ENCODE measurements at places on chromosomes 1 and 21.

DNA sequence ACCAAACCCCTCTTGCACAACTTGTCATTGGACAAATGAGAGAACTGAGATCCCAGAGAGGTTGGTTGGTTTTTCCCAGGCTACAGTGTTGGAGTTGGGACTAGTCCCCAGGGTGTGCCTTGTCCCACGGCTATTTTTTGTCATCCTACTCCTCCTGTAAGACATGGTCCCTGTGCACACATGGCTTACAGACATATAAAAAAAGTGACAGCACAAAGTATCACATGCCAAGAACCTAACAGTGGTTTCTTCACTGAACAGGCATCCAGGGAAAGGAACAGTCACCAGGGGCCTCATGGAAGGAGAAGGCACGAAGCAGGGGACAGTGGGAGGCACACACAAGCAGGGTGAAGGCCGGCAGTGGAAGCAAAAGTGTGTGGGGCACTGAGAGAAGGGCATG, 36.5 kb downstream of the SERBP1 start:
- DNase-seq = no peak

DNA sequence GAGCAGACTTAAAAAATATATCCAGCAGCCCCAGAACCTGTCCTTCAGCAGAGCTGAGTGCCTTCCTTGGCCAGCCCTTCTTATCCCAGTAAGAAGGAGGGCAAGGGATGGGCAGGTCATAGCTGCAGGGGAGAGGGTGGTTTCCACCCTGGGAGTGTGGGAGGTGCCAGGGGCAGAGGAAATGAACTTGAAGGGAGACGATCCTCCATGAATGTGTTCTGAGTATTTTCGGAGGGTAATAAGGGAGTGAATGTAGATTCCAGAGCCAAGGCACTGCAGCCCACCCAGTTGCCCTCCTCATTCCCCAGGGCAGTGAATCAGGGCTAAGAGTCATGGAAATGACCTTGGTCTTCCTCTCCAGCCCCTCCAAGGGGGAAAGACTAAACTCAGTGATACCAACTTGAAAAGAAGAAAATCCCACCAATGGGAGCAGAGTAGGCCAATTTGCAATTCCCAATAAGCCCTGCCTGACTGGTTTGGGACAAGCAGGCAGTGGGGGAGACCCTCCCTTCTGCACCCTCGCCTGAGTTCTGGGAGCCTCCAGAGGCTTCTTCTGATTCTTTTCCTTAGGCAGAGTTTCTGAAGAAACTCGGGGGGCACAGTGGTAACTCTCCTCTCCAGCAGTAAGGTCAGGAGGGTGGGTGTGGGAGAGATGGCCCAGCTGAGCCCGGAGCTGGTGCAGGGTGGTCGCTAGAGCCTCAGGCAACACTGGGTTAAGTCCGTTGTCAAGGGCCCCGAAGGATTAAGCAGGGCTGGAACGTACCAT, 4.2 kb downstream of the MYOG start:
- no peak for DNase-seq

GRCh38 chr1:21696931-21697330, 27.8 kb upstream of the RAP1GAP start:
- no peak for DNase-seq

DNA sequence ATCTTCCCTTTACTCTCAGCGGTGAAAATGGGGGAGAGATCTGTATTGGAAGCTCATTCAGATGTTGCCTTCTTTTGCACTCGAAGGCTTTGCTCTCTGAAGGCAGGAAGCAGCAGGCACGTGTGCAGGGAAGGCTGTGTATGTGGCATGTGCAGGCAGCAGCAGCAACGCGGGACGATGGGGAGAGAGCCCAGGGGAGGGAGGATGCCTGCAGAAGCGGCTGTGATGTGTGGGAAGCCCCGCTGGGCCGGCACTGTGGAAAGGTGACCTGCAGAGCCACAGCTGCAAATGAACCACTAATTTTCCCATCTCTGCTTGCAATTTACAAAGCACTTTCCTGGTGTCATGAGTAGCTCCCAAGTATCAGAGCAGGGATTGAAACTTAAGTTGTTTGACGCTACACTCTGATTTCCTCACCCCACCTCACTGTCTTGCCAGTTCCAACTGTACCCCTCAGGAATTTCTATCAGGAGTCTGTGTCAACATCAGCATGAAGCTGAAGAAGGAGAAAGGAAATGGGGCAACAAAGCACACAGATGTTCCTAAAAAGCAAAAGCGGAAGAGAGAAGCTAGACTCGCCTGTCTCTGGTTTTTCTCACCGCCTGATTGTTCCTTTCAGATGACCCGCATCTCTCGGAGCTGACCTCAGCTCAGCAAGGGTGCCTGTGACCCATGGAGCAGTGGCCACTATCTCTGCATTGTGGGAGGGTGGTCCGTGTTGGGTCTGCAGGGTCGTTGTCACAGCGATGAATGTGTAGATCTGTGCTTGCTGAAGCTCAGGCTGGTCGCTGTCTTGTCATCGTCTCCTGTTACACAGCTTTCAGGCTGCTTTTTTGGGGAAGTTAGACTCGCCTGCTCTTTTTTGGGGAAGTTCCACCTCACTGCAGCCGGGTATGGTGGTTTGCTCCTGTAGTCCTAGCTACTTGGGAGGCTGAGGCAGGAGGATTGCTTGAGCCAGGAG, 156.1 kb downstream of the KIF26B start:
- DNase-seq = peak; percentile 59

- DNase-seq = no peak
Measured at GRCh38 chr1:47701741-47702515, 264.1 kb downstream of the FOXD2 start.

- no peak for DNase-seq
Measured at GRCh38 chr1:27547220-27548116, 56.5 kb downstream of the AHDC1 start.

DNA sequence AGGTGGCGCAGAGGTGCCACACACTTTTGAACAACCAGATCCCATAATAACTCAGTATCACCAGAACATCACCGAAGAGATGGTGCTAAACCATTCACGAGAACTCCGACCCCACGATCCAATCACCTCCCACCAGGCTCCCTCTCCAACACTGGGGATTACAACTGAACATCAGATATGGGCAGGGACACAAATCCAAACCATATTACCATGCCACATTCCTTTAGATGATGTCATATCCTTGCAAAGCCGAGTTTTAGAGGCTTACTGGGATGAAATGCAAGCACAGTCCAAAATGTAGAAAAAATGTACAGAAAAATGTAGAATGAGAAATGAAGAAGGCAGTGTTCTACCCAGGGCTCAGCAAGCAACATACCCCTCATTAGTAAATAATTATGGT, 64.7 kb downstream of the SGIP1 start:
- peak; percentile 79 for DNase-seq

GRCh38 chr1:89356658-89357400, 7.0 kb upstream of the GBP6 start:
- peak; percentile 50 for DNase-seq

- DNase-seq = no peak
Measured at GRCh38 chr1:5651964-5652821, 340.0 kb downstream of the NPHP4 start.

GRCh38 chr1:80202118-80202517, 1195.6 kb upstream of the ADGRL4 start:
- no peak for DNase-seq

DNA sequence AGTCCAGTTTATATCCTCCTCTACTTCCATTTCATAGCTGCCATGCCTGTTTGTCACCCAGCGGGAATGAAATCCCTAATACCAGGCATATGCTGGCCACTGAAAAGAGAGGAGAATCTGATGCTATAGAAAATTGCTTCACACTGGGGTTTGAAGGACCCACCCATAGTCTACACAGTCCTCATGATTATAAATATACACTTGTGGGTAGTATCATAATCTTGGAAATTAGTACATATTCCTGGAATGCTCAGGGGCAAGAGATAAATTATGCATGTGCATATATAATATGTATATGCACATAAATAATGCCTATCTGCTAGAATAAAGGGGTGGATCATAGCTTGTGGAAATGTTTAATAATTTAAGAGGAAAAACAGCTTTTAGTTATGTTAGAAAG, 105.8 kb downstream of the PRRX1 start:
- no peak for DNase-seq

DNA sequence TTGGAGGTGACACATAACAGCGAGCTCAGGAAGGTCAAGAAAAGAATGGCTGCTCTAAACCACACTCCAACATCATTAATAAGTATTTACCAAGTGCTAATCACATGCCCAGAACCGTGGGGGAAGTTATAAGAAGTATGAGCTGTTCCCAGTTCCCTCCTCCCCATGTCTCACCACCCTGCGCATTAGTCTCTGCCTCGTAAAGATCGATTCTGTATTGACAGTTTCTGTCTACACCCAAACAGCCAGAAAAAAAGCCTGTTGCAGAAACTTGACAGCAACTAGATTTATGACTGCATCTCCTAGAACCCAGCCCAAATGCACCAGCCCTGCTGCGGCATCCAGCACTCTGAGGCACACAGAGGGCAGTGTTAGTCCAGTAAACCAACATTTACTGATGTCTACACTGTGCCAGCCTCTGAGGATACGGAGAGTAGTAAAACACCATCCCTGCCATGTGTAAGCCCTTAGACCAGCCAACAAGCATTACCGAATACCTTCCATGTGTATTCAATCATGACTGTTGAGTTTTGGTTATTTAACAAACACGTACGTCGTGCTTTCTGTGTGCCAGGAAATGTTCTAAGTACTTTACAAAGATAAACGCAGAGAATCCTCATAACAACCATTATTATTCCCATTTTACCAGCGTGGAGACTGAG, 63.6 kb upstream of the ZBTB40 start:
- DNase-seq = no peak

DNA sequence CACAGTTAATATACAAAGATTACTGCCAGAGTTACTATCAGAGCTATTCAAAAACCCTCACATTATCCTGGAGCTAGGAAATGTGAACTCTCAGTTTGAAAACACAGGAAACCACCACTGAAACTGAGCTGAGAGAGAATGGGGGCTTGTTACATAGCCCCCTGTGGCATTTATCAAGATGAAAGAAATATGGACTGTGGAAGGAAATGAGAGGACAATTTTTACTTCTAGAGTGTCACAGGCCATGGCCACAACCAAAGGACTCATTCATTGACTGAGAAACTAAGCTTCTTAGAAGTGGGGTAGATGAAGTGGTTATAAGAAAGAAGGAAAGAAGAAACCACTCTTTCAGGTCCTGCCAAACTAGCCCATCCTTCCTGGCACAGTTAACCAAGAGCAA, 25.3 kb downstream of the DSTYK start:
- DNase-seq = no peak

- peak; percentile 81 for DNase-seq
Measured at GRCh38 chr1:174222166-174222949, 63.0 kb downstream of the RABGAP1L start.

- no peak for DNase-seq
Measured at GRCh38 chr1:160739098-160739511, at the start of gene SLAMF7. TSS of gene SLAMF7 (plus strand) at chr1:160739247. CDS start at chr1:160739302, 55 bp downstream.

- no peak for DNase-seq
Measured at GRCh38 chr1:11414926-11415538, 63.9 kb upstream of the DISP3 start.

- no peak for DNase-seq
Measured at GRCh38 chr1:30294508-30294907, 428.9 kb downstream of the MATN1 start.

DNA sequence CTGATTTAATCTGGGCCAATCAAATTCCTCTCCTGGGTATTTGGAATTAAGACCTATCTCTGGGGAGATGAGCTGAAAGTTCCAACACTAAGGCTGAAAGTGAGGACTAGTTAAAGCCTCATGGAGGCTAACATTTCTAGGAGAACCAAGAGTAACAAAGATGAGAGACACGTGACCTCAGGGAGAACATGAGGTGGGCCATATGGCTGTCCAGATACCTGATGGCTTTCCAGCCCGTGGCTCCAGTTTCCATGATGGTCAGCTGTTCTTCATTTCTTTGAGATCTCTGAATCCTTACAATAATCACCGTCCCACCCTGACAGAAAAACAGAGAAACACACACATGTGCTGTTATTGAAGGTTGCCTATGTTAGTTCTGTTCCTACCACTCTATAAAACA, 66.1 kb downstream of the LEPR start:
- DNase-seq = no peak

- peak; percentile 97 for DNase-seq
Measured at GRCh38 chr1:112359961-112360767, 35.9 kb upstream of the CTTNBP2NL start.

GRCh38 chr1:85638412-85638811, 57.9 kb downstream of the CCN1 start:
- DNase-seq = no peak

DNA sequence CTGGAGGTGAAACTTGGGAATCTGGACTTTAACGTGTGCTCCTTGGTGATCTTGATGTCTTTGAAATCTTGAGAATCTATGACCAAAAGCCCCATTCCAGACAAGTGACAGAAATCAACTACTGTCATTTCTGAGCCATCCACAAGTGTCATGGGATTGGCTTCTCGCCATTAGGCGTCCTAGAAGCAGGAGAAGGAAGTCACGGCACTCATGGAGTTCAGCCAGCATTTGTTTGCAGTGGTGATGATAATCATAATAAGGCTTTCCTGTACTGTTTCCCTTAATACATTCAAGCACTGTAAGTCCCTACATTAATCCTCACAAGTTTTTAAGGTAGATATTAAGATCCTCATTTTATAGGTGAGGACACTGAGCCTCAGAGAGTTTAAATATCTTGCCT, 11.9 kb downstream of the F5 start:
- DNase-seq = no peak

DNA sequence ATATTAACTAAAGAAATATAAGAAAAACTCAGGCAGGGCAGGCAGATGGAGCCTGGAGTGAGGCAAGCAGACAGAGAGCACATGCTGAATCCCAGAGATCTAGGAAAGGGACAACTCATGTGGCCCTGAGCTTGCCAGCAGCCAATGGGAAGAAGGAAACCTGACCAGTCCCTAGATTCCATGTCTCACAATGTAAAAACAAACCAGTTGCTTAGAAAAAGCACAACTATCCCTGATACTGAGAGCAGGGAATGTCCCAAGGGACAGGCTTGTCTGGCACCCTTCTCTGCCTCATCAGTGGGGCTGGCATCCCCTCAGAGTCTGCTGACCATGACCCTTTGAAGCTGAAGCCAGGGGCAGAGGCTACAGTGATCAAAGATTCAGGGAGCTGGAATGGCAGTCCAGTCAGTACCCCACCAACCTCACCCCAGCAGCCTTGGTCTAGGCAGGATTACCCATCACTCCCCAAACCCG, 27.8 kb downstream of the HSPG2 start:
- peak; percentile 50 for DNase-seq

- DNase-seq = no peak
Measured at GRCh38 chr1:169327875-169328274, 39.7 kb downstream of the NME7 start.

GRCh38 chr1:117648015-117648414, 42.2 kb downstream of the TENT5C start:
- DNase-seq = no peak

DNA sequence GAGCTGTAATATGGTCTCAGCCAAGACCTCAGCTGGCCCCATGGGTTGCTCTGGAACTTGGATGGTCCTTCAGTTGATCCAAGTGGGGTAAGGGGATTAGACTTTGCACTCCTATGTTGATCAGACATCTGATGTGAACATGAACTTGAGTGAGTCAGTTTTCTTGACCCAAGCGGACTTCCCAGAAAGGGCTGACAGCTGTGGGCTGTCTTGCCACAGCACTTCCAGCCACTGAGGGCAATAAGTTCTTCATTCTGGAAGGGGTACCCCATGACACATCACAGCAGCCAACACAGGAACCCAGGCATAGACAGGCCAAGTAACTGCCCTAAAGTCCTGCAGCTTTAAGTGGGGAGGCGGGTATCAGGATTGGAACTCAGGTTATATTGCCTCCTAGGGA, 93.9 kb upstream of the USP24 start:
- DNase-seq = no peak

- no peak for DNase-seq
Measured at GRCh38 chr1:20626524-20626923, 6.7 kb upstream of the PINK1 start.

All from cardiac muscle cell (in vitro differentiated cells and primary cell).